Body of pancreas (tissue), 4 donors: ENCODE measurements at places on chromosomes 2 and 18.
A peak's percentile ranks its signal among the peaks of the same experiment; 100 is the strongest.

- no peak for DNase-seq
- no peak overlapping the region for H3K4me3 ChIP-seq
- H3K36me3 ChIP-seq: no peaks in the 10 kb centered on the region
- no peaks in the 10 kb centered on the region for H3K27me3 ChIP-seq
Observed at GRCh38 chr2:74079522-74080341, 68.0 kb downstream of the BOLA3 start.

GRCh38 chr2:204321910-204322751 lies 223.1 kb upstream of the PARD3B start:
- H3K27me3 ChIP-seq: no peaks in the 10 kb centered on the region
- DNase-seq: no peak
- H3K4me1 ChIP-seq: no peaks in the 10 kb centered on the region
- no peaks in the 10 kb centered on the region for H3K36me3 ChIP-seq
- no peak overlapping the region for H3K4me3 ChIP-seq

- H3K27ac ChIP-seq: peak overlapping the region; percentile 70
- DNase-seq: no peak
- H3K27me3 ChIP-seq: no peaks in the 10 kb centered on the region
- H3K36me3 ChIP-seq: no peaks in the 10 kb centered on the region
Observed at GRCh38 chr2:190478572-190479195, 55.8 kb downstream of the NEMP2 start.

- H3K4me1 ChIP-seq: no peaks in the 10 kb centered on the region
- no peak for DNase-seq
- no peak overlapping the region for H3K4me3 ChIP-seq
- no peaks in the 10 kb centered on the region for H3K27me3 ChIP-seq
- no peaks in the 10 kb centered on the region for H3K36me3 ChIP-seq
- H3K27ac ChIP-seq: no peak overlapping the region
Observed at GRCh38 chr2:98975611-98976010, 39.6 kb upstream of the CRACDL start.

GRCh38 chr2:187329586-187329985 lies 118.5 kb downstream of the CALCRL start:
- H3K4me1 ChIP-seq: no peaks in the 10 kb centered on the region
- no peak for DNase-seq
- H3K4me3 ChIP-seq: no peak overlapping the region

- no peaks in the 10 kb centered on the region for H3K4me1 ChIP-seq
- DNase-seq: no peak
- no peak overlapping the region for H3K4me3 ChIP-seq
- no peaks in the 10 kb centered on the region for H3K36me3 ChIP-seq
- no peaks in the 10 kb centered on the region for H3K27me3 ChIP-seq
Observed at GRCh38 chr2:133888621-133889219, 320.5 kb upstream of the NCKAP5 start.

DNA sequence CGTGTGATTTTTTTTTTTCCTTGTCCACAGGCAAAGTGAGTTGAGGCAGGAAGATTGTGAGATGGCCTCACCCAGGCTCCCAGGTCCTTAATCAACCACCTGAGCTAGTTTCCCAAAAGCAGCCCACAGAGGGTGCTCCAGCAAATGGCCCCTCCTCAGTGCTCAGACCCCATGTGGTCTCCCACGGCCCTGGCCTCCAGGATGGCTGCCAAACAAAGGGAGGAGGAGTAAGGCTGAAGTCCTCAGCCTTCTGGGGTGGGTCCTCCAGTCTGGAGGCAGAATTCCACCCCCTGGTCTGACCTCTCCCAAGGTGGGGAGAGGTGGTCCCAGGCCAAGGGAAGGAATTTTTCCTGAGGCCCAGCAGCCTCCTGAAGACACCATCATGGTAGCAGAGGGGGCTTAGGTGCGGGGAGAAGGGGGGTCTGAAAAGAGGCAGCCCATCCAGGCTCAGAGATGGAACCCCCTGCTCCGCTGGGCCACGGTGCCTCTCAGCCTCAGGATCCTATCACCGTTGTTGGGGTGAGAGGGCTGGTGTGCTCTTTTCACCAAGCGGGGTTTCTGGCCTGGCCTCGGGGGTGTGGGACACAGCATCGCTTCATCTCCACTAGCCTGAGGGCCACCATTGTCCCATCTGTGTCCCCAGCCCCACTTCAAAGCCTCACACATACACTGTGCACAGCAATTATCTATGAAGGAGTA lies 2.3 kb downstream of the NGEF start:
- H3K27ac ChIP-seq: no peak overlapping the region
- no peak overlapping the region for H3K4me3 ChIP-seq
- no peak for DNase-seq
- no peaks in the 10 kb centered on the region for H3K36me3 ChIP-seq

- no peaks in the 10 kb centered on the region for H3K36me3 ChIP-seq
- H3K27me3 ChIP-seq: no peaks in the 10 kb centered on the region
- H3K4me3 ChIP-seq: no peak overlapping the region
- no peak overlapping the region for H3K27ac ChIP-seq
Observed at GRCh38 chr2:202115479-202115971, 42.5 kb downstream of the KIAA2012 start.

DNA sequence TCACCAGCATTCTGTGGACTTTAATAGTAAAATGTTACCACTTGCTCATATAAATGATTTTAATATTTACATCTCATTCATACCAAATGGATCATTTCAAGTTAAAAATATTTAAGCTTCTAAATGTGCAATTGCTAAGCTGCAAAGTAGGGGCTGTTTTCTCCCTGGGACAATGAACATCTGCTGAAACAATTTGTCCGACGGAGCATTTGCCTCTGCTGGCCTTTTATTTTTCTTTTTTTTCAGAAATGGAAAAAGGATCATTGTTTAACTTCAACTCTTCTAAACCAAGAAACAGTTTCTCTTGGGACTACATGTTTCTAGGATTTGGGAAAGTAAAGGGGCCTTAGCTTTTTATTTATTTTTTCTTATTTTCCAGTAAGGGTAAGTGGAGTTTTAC lies 43.8 kb upstream of the ITPRID2 start:
- H3K36me3 ChIP-seq: no peaks in the 10 kb centered on the region
- peaks cover 79% of the 10 kb centered on the region for H3K4me1 ChIP-seq
- H3K27ac ChIP-seq: peak overlapping the region; percentile 67
- DNase-seq: no peak

GRCh38 chr2:30933496-30933895 lies 126.2 kb upstream of the CAPN13 start:
- H3K4me3 ChIP-seq: no peak overlapping the region
- no peak overlapping the region for H3K27ac ChIP-seq
- H3K27me3 ChIP-seq: no peaks in the 10 kb centered on the region
- DNase-seq: no peak

DNA sequence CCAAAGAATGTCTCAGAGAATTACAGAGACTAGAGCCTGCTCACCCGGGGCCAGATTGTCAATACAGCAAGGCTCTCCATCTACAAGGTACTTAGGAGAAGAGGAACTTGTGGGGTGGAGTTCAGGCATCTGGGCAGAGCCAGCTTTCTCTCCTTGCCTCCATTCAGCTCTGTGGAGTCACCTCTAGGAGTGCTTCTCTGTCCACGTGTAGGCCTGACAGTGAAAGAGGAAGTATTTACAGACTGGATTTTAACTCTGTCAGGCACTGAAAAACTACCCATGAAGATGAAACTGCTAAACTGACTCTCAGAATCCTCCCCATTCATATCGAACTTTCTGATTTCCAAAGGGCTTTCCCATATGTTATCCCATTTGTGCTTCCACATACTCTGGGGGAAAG lies 315.6 kb downstream of the SETBP1 start:
- no peak overlapping the region for H3K27ac ChIP-seq
- no peak for DNase-seq
- no peak overlapping the region for H3K4me3 ChIP-seq
- H3K36me3 ChIP-seq: no peaks in the 10 kb centered on the region

DNA sequence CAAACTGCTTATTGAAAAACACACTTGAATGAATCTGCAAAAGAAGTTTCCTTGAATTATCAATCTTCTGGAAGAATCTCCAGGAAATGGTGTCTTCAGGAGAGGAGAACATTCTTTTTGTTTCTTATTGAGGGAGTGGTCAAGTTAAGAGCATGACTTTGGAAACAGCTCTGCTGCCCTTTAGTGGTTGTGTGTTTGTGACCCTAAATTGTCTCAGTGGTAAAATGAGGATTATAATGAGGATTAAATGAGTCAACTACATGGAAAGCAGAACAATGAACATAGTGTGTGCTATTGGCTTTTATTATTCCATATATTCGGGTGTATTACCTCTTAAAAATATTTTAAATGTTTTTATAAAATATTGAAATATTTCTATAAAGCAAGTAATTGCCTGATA lies 44.8 kb upstream of the TANC1 start:
- no peaks in the 10 kb centered on the region for H3K36me3 ChIP-seq
- no peaks in the 10 kb centered on the region for H3K27me3 ChIP-seq
- no peaks in the 10 kb centered on the region for H3K4me1 ChIP-seq
- no peak overlapping the region for H3K27ac ChIP-seq
- H3K4me3 ChIP-seq: no peak overlapping the region

GRCh38 chr18:69785466-69785865 lies 162.2 kb downstream of the CD226 start:
- no peak for DNase-seq
- H3K4me1 ChIP-seq: no peaks in the 10 kb centered on the region
- H3K27me3 ChIP-seq: no peaks in the 10 kb centered on the region
- H3K4me3 ChIP-seq: no peak overlapping the region
- H3K36me3 ChIP-seq: no peaks in the 10 kb centered on the region
- no peak overlapping the region for H3K27ac ChIP-seq

GRCh38 chr2:18299423-18300212 lies 260.8 kb downstream of the RDH14 start:
- no peaks in the 10 kb centered on the region for H3K36me3 ChIP-seq
- no peak overlapping the region for H3K4me3 ChIP-seq
- peaks cover 7% of the 10 kb centered on the region for H3K4me1 ChIP-seq
- H3K27me3 ChIP-seq: no peaks in the 10 kb centered on the region

GRCh38 chr2:166671235-166671634 lies 177.2 kb upstream of the SCN7A start:
- no peak overlapping the region for H3K27ac ChIP-seq
- no peak for DNase-seq
- no peaks in the 10 kb centered on the region for H3K4me1 ChIP-seq
- H3K4me3 ChIP-seq: no peak overlapping the region

DNA sequence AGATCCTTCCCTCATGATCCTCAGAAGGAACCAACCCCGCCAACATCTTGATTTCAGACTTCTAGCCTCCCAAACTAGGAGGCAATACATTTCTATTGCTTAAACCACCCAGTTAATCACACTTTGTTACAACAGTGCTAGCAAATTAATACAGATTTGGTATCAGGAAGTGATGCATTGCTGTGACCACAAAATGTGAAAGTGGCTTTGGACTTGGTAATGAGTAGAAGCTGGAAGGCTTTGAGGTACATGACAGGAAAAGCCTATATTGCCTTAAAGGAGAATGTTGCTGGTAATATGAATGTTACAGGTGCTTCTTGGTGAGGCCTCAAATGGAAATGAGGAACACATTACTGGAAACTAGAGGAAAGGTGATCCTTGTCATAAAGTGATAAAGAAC lies 260.3 kb downstream of the SATB2 start:
- H3K4me3 ChIP-seq: no peak overlapping the region
- H3K27ac ChIP-seq: no peak overlapping the region
- no peaks in the 10 kb centered on the region for H3K27me3 ChIP-seq
- H3K4me1 ChIP-seq: no peaks in the 10 kb centered on the region

DNA sequence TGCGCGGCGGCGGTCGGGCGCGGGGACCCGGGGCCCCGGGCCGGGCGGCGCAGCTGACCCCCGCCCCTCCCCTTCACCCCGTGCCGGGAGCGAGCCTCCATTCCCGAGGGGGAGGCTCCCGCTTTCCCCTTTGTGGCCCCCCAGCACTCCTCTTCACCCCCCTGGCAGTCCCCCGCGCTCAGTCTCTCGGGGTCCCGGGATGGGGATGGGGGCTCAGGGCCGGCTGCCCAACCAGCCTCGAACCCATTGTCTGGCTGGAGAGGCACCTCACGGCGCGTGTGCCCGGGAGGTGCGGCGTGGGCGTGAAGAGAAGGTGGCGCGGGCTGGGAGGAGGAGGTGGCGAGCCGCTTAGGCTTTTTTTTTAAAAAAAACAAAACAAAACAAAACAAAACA lies 748 bp downstream of the FMNL2 start:
- peaks cover 18% of the 10 kb centered on the region for H3K4me1 ChIP-seq
- peak overlapping the region; percentile 81 for H3K27ac ChIP-seq
- no peaks in the 10 kb centered on the region for H3K27me3 ChIP-seq
- H3K4me3 ChIP-seq: peak overlapping the region; percentile 84
- no peaks in the 10 kb centered on the region for H3K36me3 ChIP-seq

DNA sequence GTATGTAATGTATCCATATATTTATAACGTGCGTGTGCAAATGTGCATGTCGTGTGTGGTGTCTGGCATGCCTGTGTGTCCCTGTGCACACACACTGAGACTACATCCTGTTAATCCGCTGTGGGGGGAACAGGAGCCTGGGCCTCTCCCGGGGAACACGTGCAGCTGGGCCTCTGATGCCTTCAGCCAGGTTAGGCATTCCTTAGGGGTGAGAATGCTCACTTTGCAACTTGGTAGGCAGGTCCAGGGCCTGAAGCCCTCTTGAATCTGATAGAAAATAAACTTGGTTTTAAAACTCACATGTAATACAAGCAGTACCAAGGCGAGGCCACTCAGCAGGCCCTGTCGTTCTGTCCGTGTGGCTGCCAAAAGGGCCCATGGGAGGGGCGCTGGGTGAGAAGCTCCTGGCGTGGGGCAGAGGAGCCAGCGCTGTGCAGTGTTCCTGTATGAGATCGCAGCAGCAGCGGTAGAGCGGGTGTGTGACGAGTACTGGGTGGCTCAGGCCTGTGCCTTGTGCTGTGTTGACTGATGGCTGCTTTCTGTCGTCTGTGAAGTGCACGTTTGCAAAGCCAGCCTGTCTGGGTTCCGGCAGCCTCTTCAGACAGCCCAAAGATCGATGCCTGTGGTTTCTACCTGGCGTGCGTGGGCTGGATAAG lies 16.2 kb downstream of the SALL3 start:
- H3K27me3 ChIP-seq: peaks cover 6% of the 10 kb centered on the region
- no peak overlapping the region for H3K4me3 ChIP-seq
- H3K36me3 ChIP-seq: no peaks in the 10 kb centered on the region
- H3K4me1 ChIP-seq: no peaks in the 10 kb centered on the region
- no peak for DNase-seq
- no peak overlapping the region for H3K27ac ChIP-seq

DNA sequence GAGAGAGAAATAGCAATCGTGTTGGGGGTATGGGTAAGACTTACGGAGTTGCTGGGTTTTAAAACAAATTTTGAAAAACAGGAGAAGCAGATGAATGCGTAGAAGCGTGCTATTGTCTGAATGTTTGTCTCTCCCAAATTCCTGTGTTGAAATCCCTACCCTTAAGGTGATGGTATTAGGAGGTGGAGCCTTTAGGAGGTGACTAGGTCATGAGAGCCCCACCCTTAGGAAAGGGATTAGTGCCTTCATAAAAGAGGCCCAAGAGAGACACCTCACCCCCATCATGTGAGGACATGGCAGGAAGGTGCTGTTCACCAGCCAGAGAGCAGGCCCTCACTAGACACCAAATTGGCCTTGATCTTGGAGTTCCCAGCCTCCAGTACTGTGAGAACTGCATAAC lies 40.7 kb upstream of the FZD7 start:
- H3K4me3 ChIP-seq: no peak overlapping the region
- no peak for DNase-seq
- H3K36me3 ChIP-seq: no peaks in the 10 kb centered on the region
- no peaks in the 10 kb centered on the region for H3K27me3 ChIP-seq

- H3K27me3 ChIP-seq: no peaks in the 10 kb centered on the region
- peak overlapping the region; percentile 95 for H3K27ac ChIP-seq
- DNase-seq: no peak
Observed at GRCh38 chr2:138503087-138503442, 1.5 kb downstream of the SPOPL start.
